CD4-positive, alpha-beta memory T cell (primary cell): ENCODE measurements at places on chromosomes 3 and 15. TPM values are rescaled to one million over a fixed set of nuclear protein-coding genes. Genes with fewer than 3 reads are reported as not detected.

C3orf33 gene
- total RNA-seq, result 3.1 TPM

RETNLB gene
- total RNA-seq, result not detected

SLC12A1 gene
- not detected for total RNA-seq

SLC24A5 gene
- not detected for total RNA-seq

TMEM212 gene
- not detected for total RNA-seq

DNA sequence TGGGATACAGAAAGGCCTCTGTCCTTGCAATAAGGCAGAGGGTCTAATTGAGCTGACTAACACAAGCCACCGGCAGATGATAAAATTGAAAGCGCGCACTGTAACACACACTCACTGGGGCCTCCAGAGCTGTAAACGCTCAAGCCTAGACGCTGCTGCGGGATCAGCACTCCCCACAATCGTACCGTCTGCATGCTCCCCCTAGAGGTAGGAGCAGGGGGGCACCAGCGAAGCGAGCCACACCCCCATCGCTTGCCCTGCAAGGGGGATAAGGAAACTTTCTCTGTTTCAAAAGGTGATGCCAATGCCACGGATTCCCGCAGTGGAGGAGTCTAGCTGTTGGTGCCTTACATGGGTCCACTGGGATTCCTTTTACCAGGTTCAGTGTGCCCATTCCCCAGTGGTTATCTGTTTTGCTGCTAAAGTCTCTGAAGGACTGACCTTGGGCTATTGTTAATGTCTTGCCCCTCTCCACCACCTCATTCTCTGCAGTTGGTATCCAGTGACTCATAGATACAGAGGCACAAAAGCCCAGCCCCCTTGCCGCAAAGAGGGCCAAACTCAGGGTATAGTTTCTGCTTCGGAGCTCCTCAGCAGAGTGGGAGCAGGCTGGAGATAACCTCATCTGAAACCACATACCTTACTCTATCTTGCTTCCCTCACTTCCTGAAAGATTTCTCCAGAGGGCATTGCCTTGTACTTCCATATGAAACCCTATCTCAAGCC is 139.3 kb upstream of the KBTBD8 start:
- no peak overlapping the region for H3K4me3 ChIP-seq
- H3K27me3 ChIP-seq, result no peaks in the 10 kb centered on the region
- DNase-seq, result no peak
- H3K4me1 ChIP-seq, result no peaks in the 10 kb centered on the region
- no peak overlapping the region for H3K27ac ChIP-seq

GRCh38 chr15:83014205-83014653 is 2.8 kb upstream of the C15orf40 start:
- H3K27me3 ChIP-seq, result no peaks in the 10 kb centered on the region
- H3K4me3 ChIP-seq, result no peak overlapping the region
- peaks cover 14% of the 10 kb centered on the region for H3K36me3 ChIP-seq
- H3K4me1 ChIP-seq, result peaks cover 35% of the 10 kb centered on the region
- H3K27ac ChIP-seq, result no peak overlapping the region

DNA sequence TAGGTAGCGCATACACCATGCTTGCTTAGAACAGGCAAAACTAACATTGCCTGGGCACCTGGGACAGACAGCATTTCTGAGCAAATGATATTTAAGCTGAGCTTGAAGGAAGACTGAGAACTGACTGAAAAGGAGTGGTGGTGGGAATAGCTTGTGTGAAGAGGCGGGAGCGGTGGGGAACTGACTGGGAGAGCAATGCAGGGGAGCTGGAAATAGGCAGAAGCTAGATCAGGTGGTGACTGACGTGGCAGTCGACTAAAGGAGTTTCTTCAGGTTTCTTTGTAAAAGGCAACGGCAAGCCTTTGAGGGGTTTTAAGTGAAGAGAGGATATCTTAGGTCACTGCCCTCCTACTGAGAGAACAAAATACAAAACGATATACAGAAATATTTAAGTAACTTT is 61.8 kb downstream of the NEO1 start:
- DNase-seq, result no peak
- H3K36me3 ChIP-seq, result no peaks in the 10 kb centered on the region
- no peaks in the 10 kb centered on the region for H3K4me1 ChIP-seq
- H3K4me3 ChIP-seq, result no peak overlapping the region

- no peaks in the 10 kb centered on the region for H3K36me3 ChIP-seq
- peak; percentile 81 for DNase-seq
- H3K27ac ChIP-seq, result no peak overlapping the region
- H3K4me1 ChIP-seq, result peaks cover 17% of the 10 kb centered on the region
Observed at GRCh38 chr3:134294302-134295280, 43.9 kb upstream of the RYK start.

- no peak for DNase-seq
- H3K4me1 ChIP-seq, result no peaks in the 10 kb centered on the region
- H3K27ac ChIP-seq, result no peak overlapping the region
- H3K27me3 ChIP-seq, result no peaks in the 10 kb centered on the region
Observed at GRCh38 chr3:140199743-140200142, 264.8 kb downstream of the CLSTN2 start.
